SK-MEL-5 (cell line): ENCODE measurements at places on chromosomes 7 and 10. TPM values are rescaled to one million over a fixed set of nuclear protein-coding genes. Genes with fewer than 3 reads are reported as not detected.

- no peak for DNase-seq
These were observed 112.4 kb downstream of the ADCY1 start for GRCh38 chr7:45686441-45687184.

- DNase-seq, result no peak
These were observed 242.0 kb downstream of the ARHGAP12 start for GRCh38 chr10:31686599-31686998.

SLC26A3 gene
- not detected in 2 replicates for total RNA-seq

- peak; percentile 64 for DNase-seq
These were observed 125.7 kb downstream of the RGS10 start for GRCh38 chr10:119416855-119417254.

GRCh38 chr7:151226560-151226874 is 488 bp downstream of the ABCF2 start:
- DNase-seq, result no peak

AMPH gene
- not detected in 2 replicates for total RNA-seq

RAMP3 gene
- not detected in 2 replicates for total RNA-seq

CFAP69 gene
- 2.1 and 6.6 TPM in 2 replicates for total RNA-seq

- DNase-seq, result no peak
These were observed 1.4 kb downstream of the SOSTDC1 start for GRCh38 chr7:16463949-16464715.

- DNase-seq, result no peak
These were observed 188.1 kb downstream of the MGMT start for GRCh38 chr10:129655007-129655678.

GRCh38 chr7:44801890-44802289 is 5.4 kb downstream of the PPIA start:
- no peak for DNase-seq

DNA sequence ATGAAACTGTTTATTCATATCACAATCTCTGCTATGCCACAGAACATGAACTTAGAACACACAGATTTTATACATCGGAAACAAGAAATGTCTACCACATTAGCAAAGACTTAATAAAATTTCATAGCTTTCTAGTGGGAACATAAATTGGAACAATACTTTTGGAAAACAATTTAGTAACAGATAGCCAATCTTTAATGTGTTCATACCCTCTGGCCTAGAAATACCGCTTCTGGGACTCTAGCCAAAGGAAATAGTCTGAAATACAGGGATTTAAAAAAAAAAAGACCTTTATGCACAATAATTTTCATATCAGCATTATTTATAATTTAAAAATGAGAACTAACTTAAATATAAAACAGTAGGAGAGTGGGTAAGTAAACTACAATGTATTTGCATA is 168.5 kb downstream of the PLXNA4 start:
- DNase-seq, result no peak

SCART1 gene
- 0.29 and 0.37 TPM in 2 replicates for total RNA-seq

GRCh38 chr10:110613996-110614495 is 30.1 kb upstream of the RBM20 start:
- no peak for DNase-seq

DNA sequence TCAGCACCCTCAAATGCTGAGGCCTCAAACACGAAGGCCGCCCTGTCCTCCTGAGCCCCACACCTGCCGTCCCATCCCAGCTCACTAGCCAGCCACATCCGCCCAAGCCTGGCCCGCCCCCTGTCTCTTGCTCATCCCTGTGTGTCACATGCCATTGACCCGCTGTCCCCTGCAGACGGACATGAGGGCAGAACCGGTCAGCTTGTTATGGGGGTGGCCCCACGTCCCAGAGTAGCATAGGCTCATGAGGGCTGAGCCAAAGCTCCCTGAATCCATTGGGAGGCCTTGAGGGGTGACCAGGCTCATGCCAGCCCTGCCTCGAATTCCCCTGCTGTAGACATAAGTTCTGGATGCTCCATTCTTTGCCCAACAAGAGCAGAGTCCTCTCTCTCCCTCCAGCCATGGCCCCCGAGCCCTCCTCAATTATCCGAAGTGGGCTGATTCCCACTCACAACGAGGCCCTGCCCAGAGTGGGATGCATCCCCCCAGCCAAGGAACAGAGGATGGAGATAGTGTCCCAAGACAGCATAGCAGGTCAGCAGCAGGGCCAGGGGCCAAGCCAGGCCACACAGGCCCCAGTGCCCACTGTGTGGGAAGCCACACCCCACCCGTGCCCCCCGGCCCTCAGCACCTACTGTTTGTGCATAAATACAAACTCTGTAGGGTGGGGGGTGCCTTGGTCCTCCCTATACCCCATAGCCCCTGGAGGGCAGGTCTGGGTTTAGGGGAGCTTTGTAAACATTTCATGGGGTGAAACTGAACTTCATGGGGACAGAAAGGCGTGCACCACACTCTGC is 42.1 kb downstream of the EBF3 start:
- no peak for DNase-seq

NPSR1 gene
- total RNA-seq, result not detected in 2 replicates

DNA sequence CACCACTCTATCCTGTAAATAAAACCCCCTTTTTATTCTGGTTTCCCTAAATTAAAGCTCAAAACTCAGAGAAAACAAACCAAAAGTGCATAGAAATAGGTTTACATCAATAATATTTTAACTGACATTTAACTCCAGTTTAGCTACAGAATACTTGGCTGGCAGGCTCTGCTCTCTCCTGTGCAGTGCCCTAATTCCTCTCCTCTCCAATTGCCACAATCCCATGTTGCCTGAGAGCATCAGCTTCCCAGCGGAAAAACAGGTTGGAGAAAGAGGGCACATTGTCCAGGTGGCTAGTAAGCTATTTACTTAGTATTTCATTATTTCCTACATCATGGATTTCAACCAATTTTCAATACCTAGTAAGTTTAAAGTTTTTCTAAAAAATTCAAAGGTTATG is 8.7 kb downstream of the SEMA3E start:
- no peak for DNase-seq

GRCh38 chr7:5595545-5596045 is 172.0 kb upstream of the TNRC18 start:
- DNase-seq, result no peak

DNA sequence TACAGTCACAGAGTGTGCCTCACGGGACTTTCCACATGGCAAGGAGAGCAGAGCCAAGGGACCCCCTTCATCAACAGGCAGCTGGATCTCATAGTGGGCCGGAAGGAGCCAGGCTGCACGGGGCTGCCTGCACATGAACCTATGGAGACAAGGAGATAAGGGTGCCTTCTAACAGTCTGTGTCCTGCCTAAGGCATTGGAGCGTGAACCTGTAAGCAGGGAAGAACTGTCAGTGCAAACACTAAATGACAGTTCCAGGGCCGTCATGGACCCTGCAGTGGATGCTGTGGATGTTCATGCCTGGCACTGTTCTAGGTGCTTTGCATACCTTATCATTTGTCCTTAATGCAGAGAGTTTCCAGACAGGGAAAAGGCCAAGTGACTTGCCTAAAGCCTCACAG is 85.9 kb downstream of the WIPF3 start:
- DNase-seq, result no peak

DNA sequence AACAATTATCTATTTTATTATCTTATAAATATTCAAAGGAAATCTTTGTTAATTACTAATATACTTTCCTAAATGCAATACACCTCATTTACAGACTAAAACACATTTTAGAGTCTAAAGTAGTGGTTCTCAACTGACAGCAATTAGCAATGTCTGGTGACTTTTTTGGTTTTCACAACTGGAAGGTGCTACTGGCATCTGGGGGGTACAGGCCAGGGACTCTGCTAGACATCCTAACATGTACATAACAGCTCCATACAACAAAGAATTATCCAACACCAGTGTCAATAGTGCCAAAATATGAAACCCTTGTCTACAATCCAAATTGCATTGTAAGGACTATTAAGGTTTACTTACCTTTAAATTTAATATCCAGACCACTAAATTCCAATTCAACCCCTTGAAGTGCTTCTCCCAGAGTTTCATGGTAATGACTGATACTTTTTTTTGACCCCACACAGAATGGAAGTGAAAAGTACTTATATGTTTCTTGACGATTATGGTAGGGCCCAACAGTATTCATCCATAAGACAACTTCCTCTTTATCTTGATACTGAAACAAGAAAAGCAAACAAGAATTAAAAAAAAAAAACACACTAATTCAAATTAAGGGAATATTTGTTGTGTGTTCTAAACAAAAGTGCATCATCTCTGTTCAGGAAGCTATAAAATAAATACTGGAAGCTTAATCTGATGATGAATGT is 10.4 kb downstream of the TM9SF3 start:
- DNase-seq, result no peak

- DNase-seq, result no peak
These were observed 51.7 kb upstream of the IFRD1 start for GRCh38 chr7:112398534-112398933.

GRCh38 chr7:132035517-132036362 is 479.3 kb upstream of the PODXL start:
- DNase-seq, result no peak

GRCh38 chr10:127740596-127740995 is 3.6 kb downstream of the FOXI2 start:
- DNase-seq, result no peak

GRCh38 chr10:133161486-133162109 is 1.6 kb downstream of the KNDC1 start:
- no peak for DNase-seq

GRCh38 chr7:14495633-14496032 is 406.9 kb downstream of the DGKB start:
- DNase-seq, result no peak

DNA sequence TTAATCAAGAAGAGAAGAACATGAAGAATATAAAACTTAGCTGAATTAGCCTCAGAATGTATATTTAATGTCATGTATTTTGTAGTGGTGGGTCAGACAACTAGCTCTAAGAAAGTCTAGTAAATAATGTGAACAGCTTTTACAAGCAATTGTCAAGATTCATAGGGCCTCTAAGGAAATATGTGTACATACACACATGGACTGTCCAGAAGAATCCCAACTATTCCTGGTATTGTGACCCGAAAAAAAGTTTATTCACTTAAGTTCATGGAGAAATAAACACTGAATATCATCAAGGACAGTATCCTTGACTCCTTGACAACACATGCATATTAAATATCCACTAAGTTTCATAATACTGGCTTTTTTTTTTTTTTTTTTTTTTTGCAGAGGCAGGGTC is 11.4 kb upstream of the TWIST1 start:
- DNase-seq, result no peak

- DNase-seq, result peak; percentile 13
These were observed 17.8 kb upstream of the PDLIM1 start for GRCh38 chr10:95308389-95309302.

ATOH7 gene
- total RNA-seq, result 0.11 and 0.13 TPM in 2 replicates

ADRA2A gene
- total RNA-seq, result 0.24 and 0.53 TPM in 2 replicates

- no peak for DNase-seq
These were observed 17.7 kb downstream of the FGFR2 start for GRCh38 chr10:121580276-121581116.

DNA sequence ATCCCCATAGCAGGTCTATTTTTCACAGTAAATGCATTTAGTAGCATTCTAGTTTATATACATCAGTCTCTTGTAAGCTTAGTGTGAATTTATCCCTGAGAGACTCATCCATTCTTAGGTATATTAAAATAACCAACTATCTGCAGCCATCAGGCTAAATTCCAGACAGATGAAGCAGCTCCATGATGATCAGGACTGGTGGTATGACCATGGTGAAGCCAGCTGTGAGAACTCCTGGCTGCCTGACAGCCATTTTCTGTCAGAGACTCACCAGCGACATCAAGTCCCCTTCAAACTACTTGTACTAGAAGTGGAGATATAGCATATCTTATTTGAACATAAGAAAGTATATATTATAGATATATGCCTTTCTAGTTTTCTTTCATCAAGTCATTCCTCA is 70.3 kb upstream of the GSDME start:
- no peak for DNase-seq

DYNC1I1 gene
- 18.2 and 19.3 TPM in 2 replicates for total RNA-seq

- DNase-seq, result no peak
These were observed 43.1 kb upstream of the DDC start for GRCh38 chr7:50608196-50608906.

DNA sequence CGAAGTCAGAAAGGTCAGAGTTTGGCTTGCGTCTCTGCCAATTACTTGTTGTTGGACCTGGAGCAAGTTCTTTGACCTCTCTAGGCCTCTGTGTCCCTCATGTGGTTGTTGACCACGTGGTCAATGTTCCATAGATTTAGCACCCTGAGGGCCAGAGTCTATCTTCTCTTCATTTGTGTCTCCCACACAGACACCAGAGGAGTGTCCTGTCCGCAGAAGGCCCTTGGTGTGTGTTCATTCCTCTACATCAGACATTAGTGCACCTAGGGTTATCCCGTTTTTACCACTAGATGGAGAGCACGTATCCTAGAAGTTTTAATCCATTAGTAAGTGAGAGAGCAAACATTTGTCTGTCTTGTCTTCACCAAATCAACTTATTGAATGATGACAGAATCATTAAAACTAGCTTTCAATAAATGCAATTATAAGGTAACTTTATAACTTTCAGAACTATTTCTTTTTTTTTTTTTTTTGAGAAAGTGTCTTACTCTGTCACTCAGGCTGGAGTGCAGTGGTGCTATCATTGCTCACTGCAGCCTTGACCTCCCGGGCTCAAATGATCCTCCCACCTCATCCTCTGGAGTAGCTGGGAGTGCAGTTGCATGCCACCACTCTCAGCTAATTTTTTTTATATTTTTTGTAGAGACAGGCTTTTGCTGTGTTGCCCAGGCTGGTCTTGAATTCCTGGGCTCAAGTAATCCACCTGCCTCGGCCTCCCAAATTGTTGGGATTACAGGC is 122.5 kb upstream of the ANKRD1 start:
- DNase-seq, result peak; percentile 71

DNA sequence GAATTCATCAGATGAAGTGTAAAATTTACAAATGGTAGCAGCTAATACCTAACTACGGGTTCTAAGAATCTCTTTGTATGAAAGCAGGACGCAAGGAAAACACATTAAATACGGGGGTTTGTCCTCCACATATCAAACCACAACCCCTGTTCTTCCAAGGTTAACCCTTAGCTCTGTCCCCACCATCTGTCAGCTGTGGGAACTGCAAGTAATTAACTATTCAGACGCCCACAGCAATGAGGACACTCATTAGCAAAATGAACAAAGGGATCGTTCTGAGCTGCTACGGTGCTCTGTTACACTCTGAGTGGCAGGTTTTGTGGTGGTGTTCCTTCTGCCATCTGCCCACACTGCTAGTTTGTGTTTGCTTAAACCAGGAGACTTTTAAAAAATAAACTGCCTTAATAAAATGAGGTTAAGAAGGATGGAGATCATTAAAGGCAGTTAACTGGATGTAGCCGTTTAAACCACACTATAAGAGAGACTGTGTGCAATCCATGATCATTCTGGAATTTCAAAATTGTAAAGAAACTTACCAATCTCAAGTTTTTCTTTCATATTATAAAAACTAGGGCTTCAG is 51.4 kb downstream of the C10orf67 start:
- DNase-seq, result peak; percentile 66

NEUROD6 gene
- total RNA-seq, result not detected in 2 replicates

DNA sequence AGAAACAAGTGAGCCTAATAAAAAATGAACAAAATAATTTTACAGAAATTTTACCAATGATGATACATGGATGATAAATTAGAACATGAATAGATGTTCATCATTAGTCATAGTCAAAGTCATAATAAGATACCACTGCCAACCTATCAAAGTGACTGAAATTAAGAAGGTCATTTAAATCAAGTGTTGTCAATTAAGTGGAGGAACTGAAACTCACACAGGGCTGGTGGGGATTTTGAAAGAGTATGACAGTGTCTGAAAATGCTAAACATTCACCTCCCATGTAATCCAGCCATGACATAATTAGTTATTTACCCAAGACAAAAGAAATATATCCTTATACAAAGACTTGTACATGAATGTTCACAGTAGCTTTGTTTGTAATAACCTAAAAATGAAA is 57.1 kb upstream of the DYNC1I1 start:
- no peak for DNase-seq
